ENCODE measurements at places on chromosomes 5 and 9.

GRCh38 chr5:58064801-58065200 lies 395.1 kb downstream of the PLK2 start:
- no peak for DNase-seq

DNA sequence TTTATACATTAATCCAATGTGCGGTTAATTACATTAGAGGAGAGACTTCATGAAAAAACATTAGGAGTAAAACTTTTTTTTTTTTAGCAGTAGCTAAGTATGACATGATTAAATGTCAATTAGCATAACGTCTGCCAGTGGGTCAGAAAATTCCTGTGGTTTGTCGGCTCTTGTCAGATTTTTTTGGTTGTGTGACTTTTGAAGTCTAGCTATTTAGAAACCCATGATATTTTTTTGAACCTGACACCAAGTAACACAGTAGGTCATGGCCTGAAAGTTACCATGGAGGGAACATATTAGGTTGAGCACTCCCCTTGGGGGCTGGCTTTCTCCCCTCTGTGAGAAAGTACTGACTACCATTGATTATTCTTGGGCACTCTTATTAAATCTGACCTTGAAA lies 84.8 kb upstream of the ALDH1A1 start:
- DNase-seq = no peak

GRCh38 chr9:94181408-94182181 lies 77.5 kb upstream of the ZNF169 start:
- no peak for DNase-seq

DNA sequence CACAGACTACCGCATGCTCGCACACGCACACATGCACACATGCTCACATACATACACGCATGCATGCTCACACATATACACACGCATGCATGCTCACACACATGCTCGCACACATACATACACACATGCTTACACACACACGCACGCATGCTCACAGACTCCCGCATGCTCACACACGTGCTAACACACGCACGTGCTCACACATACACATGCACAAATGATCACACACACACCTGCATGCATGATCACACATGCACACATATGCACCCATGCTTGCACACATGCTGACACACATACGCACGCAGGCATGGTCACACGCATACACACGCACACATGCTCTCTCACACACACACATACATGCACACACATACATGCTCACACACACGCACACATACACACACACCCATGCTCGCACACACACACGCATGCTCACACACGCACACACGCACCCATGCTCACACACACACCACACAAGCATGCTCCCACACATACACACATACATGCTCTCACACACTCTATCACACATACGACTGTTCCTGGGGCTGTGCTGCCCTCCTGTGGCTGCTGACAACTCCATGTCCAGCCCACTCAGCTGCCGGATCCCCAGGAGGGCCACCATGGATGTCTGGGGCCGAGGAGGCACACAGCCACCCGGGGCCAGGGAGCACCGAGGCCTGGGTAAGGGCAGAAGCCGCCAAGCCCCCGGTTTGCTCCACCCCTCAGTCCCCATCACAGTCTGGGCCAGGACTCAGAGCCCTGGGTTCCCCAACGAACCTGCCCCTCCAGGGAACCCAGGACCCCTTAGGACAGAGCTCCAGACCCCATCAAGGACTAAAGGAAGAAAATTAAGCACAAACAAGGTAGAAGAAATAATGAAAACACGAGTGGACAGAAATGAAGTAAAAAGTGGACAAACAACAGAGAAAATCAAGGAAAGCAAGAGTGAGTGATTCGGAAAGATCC lies 31.4 kb upstream of the EGFL7 start:
- DNase-seq = peak; percentile 30

GRCh38 chr9:108056805-108057386 lies 567.3 kb upstream of the KLF4 start:
- DNase-seq = no peak

DNA sequence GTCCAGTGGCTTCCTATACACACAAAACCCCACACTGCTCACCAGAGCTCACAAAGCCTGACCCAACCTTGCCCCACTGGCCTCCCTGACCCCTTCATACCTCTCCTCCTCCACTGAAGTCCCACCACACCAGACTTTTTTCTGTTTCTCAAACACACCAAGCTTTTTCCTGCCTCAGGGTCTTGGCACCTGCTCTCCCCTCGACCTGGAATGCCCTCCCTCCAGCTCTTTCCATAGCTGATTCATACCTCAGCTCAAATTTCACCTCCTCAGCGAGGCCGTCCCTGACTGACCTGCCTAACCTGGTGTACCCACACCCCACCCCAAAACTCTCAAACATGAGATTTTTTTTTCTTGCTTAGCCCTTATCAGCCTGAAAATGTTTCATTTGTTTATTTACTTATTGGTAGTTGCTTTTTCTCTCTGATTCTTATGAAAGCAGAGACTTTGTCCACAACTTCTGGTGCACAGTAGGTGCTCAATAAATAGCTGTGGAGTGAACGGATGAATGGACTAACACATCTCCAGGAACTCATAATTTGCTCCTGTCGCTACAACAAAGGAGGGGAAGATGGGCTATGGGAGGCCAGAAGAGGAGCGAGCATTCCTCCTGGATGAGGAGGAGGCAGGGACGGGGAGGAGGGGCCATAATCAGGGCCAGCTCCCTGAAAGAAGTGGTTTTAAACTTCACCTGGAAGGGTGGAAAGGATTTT lies 84.3 kb downstream of the SH3TC2 start:
- no peak for DNase-seq

GRCh38 chr9:27447031-27447683 lies 76.9 kb upstream of the IFNK start:
- DNase-seq = no peak

DNA sequence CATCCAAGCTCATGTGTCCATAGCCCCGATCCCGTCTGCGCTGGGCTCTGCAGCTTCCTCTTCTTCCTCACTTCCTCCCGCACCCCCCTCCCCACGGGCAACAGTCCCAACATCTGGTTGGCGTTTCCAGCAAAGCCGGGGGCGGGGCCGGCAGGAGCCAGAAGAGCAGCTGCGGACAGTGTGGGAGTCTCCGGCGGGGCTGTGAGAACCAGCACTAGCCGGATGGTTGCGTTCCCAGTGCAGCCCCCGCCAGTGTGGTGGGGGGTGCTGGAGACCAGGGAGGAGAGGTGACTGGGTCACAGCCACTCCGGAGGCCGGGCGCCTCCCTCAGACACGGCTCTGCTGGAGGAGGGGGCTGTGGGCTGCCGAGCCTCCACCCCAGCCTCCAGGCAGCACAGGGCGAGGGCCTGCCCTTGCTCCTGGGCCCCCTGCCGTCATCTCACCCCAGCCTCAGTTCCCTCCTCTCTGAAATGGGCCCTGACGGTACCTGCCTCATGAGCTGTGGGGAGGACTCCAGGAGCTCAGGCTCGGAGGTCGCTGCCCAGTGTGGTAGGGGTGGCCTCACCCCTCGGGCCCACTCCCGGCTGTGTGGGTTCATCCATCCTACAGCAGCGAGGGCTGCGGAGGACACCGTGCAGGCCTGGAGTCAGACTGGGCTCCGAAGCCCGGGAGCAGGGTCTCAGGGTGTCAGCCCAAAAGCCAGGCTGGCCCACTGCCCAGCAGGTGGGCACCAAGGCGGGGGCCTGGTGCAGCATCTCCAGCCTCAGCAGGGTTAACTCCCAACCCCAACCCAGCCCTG lies 41.5 kb upstream of the NOTCH1 start:
- no peak for DNase-seq

DNA sequence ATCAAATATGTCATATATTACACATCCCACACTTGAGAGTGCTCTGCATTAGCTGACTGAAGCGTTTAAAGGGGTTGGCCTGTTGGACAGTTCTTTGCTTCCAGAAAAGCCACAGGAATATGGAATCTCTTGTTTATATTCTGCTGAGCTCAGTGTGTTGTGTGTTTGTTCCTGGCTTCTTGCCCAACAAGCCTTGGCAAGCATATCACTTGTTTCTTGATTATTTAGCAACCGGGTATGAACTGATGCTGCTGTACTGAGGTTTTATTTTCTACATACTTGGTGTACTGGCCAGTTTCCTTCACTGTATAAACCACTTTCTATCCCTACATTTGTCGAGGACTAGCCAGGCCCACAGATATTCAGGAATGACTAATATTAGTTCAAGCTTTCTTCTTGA lies 378.9 kb downstream of the KCTD16 start:
- DNase-seq = peak; percentile 74

- no peak for DNase-seq
These were observed 19.8 kb upstream of the IQGAP2 start for GRCh38 chr5:76383126-76383832.

DNA sequence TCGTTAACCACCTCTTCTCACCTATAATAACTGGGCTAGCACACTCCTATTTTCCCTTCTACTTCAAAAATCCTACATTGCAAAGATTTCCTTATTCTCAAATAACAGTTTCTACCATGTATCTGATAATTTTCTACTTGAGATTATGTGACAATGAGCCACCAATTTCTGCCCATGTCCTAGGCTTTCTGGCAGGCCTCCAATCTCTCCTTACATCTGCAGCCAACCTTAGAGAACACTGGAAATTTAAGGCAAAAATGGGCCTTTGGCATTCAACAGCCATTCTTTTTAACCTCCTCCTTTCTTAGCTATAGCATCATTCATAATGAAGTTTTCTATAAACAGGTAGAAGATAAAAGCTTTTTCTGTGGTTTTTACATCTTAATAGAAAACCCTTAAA lies 225.1 kb downstream of the ARRDC3 start:
- DNase-seq = no peak

GRCh38 chr9:130654879-130655278 lies 9.5 kb upstream of the PRDM12 start:
- DNase-seq = no peak

GRCh38 chr5:159987031-159987674 lies 21.8 kb upstream of the TTC1 start:
- peak; percentile 71 for DNase-seq

- no peak for DNase-seq
These were observed at the start of gene MPDZ for GRCh38 chr9:13279284-13280141. Gene MPDZ (minus strand): TSS chr9:13279692. CDS start chr9:13250315, 29,377 bp downstream.

DNA sequence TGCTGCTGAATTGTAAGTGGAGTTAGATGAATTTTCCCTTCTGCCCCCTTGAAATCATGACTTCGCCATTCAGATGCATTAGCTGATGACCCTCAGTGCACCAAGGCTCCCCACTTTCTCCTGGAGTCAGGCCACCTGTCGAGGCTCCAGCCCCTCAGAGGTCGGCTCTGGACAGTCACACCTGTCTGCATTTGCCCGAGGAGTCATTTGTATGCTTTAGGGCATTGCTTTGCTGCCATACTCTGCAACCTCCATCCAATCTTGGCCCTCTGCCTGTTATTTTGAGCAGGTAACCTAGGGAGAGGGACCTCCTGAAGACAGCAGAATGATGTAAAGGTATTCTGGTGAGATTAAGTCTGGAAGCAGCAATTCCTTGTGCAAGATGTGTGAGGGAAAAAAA lies 144.8 kb downstream of the MACROH2A1 start:
- DNase-seq = no peak

- DNase-seq = no peak
These were observed 434.5 kb upstream of the CDH9 start for GRCh38 chr5:27472871-27473270.

DNA sequence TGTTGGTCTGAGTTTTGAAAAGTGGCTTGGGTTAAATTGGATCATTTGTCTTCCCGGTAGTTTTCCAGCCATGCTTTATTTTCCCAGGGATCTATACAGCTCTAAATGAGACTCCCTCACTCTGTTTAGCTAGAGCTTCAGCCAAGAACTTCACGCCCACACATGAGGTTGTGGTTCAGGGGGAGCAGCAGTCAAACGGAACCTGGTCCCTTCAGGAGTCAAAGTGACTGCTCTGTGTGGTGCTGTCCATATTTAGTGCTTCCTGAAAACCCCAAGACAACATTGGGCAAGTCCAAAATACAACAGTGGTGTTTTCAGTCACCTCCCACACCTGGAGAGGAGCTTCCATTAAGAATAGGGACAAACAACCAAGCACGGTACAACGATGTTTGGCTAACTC lies 90.5 kb downstream of the ANKH start:
- no peak for DNase-seq

- DNase-seq = no peak
These were observed 6.8 kb upstream of the CEL start for GRCh38 chr9:133054966-133055365.
